ENCODE measurements at places on chromosomes 1 and 21. TPM values are rescaled to one million over a fixed set of nuclear protein-coding genes. Genes with fewer than 3 reads are reported as not detected.

The SMAP2 gene
- 15.5 TPM for total RNA-seq

The CFHR1 gene
- 0.59 TPM for total RNA-seq

DNA sequence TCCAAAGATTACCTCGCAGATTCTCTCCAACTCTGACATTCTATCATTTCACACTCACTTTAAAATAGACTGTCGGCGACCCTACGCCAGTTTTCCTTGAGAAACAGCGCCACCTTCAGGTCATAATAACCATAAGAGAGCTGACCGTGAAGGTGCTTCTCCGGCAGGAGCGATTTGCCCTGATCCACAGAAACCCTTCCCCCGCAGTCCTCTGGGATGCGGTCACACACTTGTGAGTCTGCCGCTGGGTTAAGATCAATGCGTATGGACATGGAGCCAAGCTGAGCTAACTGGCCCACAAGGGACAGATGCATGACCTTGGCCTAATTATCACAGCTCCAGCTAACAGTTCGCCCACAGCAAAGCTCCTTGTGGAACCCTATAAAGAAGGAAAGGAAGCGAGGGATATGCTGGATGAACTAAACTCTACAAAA, 32.8 kb upstream of the IFNAR2 start:
- peak; percentile 12 for DNase-seq

GRCh38 chr1:205350691-205351141, 6.0 kb downstream of the KLHDC8A start:
- DNase-seq: no peak

- no peak for DNase-seq
Measured at GRCh38 chr1:96634883-96635282, 86.7 kb upstream of the PTBP2 start.

The PLEKHG5 gene
- total RNA-seq: 14.3 TPM

DNA sequence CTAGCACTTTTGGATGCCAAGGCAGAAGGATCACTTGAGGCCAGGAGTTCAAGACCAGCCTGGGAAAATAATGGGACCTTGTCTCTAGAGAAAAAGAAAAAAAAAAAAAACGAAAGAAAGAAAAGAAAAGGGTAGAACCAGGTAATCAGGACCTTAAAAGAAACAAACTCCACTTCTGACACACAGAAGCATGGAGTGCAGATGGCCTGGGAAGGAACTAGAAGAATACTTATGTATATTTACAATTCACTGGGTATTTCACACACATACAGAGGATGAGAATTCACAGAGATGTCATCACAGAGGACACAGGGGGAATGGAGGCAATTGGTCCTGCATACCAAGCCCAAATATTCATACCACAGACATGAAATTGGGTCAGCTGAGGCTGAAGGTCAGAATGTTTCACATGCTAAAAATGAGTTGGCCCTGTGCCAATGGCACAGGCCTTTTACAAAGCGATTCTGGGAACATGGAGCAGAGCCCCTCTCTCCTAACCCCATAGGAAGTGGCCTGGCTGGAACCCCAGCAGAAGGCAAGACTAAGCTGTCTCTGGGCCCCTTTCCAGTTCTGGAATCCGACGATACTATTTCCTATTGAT, 4.4 kb downstream of the B4GALT3 start:
- DNase-seq: peak; percentile 48

DNA sequence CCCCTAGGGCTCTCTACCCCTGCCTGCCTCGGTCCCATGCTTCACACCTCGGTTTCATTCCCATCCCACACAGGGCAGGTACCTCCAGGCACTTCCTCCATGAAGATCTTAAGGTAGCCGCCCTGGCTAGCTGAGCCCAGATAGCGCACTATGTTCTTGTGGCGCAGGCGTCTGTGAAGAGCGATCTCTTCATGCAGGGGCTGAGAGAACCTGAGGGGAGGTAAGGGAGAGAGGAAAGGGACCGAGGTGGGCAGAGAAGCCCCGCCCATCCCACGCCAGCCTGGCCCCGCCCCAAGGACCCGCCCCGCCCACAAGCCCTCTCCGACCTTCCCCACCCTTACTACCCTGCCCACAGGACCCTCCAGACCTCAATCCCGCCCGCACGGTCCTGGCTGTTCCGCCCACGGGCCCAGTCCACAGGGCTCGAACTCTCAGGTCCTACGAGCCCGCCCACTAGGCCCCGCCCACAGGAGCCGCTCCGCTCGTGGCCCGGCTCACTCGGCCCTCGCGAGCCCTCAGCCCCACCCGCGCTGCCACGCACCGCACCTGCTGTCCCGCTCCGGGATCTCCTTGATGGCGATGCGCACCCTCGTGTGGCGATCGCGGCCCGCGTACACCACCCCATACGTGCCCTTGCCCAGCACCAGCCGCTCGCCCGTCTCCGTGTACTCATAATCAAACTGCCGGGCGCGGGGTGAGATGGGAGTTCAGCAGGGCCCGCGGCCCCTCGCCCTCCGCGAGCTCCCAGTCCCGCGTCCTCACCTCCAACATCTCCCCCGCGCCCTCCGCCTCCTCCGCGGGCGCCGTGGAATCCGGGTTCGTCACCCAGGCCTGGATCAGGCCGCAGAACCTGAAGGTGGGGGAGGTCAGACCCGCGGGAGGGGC, 6.4 kb downstream of the MAP3K6 start:
- DNase-seq: no peak

GRCh38 chr1:38115682-38116202, 69.1 kb upstream of the POU3F1 start:
- no peak for DNase-seq

- no peak for DNase-seq
Measured at GRCh38 chr1:89304572-89305230, 32.0 kb upstream of the GBP5 start.

DNA sequence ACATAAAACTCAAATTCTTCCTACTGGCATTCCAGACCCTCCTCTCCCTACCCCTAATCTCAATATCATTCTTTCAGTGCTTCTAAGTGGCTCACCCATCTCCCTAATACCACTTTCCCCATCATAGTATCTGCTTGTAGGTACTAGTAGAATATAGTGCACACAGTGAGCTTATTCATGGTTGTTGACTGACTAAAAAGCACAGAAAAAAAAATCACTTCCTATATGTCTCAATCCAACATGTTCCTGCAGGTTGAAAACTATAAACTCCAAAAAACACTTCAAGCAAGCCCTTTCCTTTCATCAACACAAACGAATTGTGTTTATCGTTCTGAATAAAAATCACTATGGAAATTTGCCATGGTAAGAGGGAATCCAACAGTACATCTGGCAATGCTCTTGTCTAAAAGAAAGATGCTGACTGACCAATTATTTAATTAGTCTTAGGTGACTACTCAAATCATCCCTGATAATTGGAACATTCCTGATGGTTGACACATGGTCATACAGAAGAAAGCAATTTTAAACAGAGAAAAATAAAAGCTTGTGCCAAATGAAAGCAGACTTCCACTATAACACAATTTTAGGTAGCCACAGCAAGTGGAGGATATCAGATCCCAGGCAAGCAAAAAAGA, 87.1 kb downstream of the NDUFS5 start:
- DNase-seq: no peak

- no peak for DNase-seq
Measured at GRCh38 chr1:165686971-165687433, 11.4 kb downstream of the ALDH9A1 start.

The BEND5 gene
- total RNA-seq: 12.5 TPM

- DNase-seq: no peak
Measured at GRCh38 chr1:161137881-161138280, 5.4 kb upstream of the DEDD start.

- DNase-seq: no peak
Measured at GRCh38 chr1:105724286-105724685, 1332.2 kb upstream of the PRMT6 start.

DNA sequence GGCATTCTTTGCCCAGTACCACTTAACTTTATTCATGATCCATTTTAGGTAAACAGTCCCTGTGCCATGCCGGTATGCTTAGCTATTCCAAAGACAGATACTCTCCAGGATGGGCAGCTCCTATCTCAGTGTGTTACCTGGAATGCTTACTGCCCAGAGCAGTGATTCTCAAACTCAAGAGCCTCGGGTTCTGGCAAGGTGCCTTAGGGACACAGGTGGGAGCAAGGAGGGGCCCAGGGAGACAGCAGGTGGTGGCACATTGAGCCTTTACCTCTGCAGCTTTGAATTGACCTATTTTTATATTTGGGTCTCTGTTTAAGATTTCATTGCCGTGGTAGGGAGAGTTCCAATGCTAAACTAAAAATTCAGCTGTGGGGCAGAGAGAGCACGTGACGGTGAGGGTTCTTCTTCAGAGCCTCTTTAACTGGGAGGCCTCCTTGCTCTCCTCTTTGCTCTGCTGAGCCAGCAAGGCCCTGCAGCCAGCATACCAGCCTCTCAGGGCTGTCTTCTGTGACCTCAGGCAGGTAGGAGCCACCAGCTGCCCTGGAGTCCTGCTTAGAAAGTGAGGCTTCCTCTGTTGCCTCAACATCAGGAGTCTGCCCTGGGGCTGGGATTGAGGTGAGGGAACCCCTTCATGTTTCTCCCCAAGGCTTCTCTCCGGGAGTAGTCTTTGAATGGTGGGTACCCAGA, 20.2 kb downstream of the PHGDH start:
- no peak for DNase-seq

The ELAVL4 gene
- 0.10 TPM for total RNA-seq

DNA sequence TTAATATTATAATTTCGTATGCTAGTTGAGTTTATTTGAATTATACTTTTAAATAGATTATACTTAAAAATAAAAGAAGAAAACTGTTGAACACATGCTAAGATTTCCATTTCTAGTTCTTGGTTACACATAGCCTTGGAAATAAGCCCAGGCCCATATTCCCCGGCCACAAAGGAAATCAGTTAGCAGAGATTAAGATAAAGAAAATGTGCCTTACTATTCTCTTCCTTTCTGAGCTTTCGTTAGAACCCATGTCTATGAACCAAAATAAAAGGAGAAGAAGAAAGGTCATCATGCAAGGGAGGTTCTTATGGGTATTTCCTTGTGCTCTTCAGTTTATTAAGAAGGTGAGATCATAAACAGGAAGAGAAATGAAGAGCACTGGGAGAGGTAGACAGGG, 32.3 kb upstream of the CRP start:
- DNase-seq: no peak
